Bronchial smooth muscle cell (primary cell): ENCODE measurements at places on chromosomes 5 and 9. TPM values are rescaled to one million over a fixed set of nuclear protein-coding genes. Genes with fewer than 3 reads are reported as not detected.

Gene SLC2A6
- total RNA-seq = 4.3 and 5.7 TPM in 2 replicates

Gene SIGMAR1
- 34.8 and 34.9 TPM in 2 replicates for total RNA-seq

Gene IRX2
- total RNA-seq = 3.3 and 4.3 TPM in 2 replicates

Gene PROB1
- total RNA-seq = 0.26 and 1.3 TPM in 2 replicates

Gene IL4
- total RNA-seq = not detected in 2 replicates

Gene SH3GL2
- not detected in 2 replicates for total RNA-seq

Gene OGN
- total RNA-seq = 43.5 and 59.9 TPM in 2 replicates

Gene PCDHB7
- 0.32 and 0.60 TPM in 2 replicates for total RNA-seq

Gene PKD2L2
- total RNA-seq = not detected in 2 replicates

Gene AIF1L
- total RNA-seq = 0.16 and 6.8 TPM in 2 replicates

Gene TEX48
- not detected in 2 replicates for total RNA-seq

Gene PNPLA7
- 1.8 and 3.0 TPM in 2 replicates for total RNA-seq

Gene PCDHA4
- 0.32 and 0.86 TPM in 2 replicates for total RNA-seq

Gene GARNL3
- 0.63 and 3.3 TPM in 2 replicates for total RNA-seq

Gene MLANA
- not detected in 2 replicates for total RNA-seq

Gene EDIL3
- 15.3 and 44.8 TPM in 2 replicates for total RNA-seq

Gene PCDHB10
- 0.47 and 1.4 TPM in 2 replicates for total RNA-seq

Gene EPB41L4B
- total RNA-seq = 0.16 and 0.26 TPM in 2 replicates

Gene MYORG
- 0.43 and 0.63 TPM in 2 replicates for total RNA-seq

Gene SPINK1
- total RNA-seq = not detected in 2 replicates

Gene PCDHA2
- under 0.01 TPM in 1 of 2 replicates, not detected in the other for total RNA-seq

Gene OR13C2
- not detected in 2 replicates for total RNA-seq

Gene CENPK
- total RNA-seq = 2.1 and 5.0 TPM in 2 replicates

Gene OR1J2
- not detected in 2 replicates for total RNA-seq

Gene GLDC
- total RNA-seq = 0.09 and 0.16 TPM in 2 replicates

Gene CLTB
- total RNA-seq = 65.6 and 103 TPM in 2 replicates

Gene FRMD3
- 0.26 and 0.79 TPM in 2 replicates for total RNA-seq

Gene CMBL
- total RNA-seq = 15.0 and 23.1 TPM in 2 replicates

Gene HSD17B3
- total RNA-seq = not detected in 2 replicates

Gene MYOT
- total RNA-seq = not detected in 2 replicates

Gene GFI1B
- total RNA-seq = not detected in 2 replicates

Gene PCDHA13
- total RNA-seq = 0.09 and 0.16 TPM in 2 replicates

Gene NMUR2
- not detected in 2 replicates for total RNA-seq

Gene RC3H2
- 21.9 and 25.7 TPM in 2 replicates for total RNA-seq

Gene ATP10B
- not detected in 2 replicates for total RNA-seq

Gene ENTREP1
- total RNA-seq = under 0.01 TPM in 1 of 2 replicates, not detected in the other

Gene RAI14
- 56.6 and 78.7 TPM in 2 replicates for total RNA-seq

Gene GABRA6
- total RNA-seq = not detected in 2 replicates

Gene TAF11L12
- total RNA-seq = not detected in 2 replicates

Gene CCL19
- total RNA-seq = not detected in 2 replicates

Gene AQP7
- total RNA-seq = 0.34 and 0.47 TPM in 2 replicates

Gene IFNA10
- total RNA-seq = not detected in 2 replicates

Gene IL5
- total RNA-seq = not detected in 2 replicates

Gene MYOZ3
- total RNA-seq = 0.26 and 0.47 TPM in 2 replicates

Gene BRD3
- total RNA-seq = 6.0 and 7.6 TPM in 2 replicates

Gene LCNL1
- 0.16 and 0.34 TPM in 2 replicates for total RNA-seq

Gene NUTM2G
- total RNA-seq = under 0.01 TPM in 1 of 2 replicates, not detected in the other

Gene MEIKIN
- not detected in 2 replicates for total RNA-seq

Gene SPATA6L
- total RNA-seq = 0.26 and 0.63 TPM in 2 replicates

Gene NRARP
- total RNA-seq = 0.09 and 0.16 TPM in 2 replicates

Gene NR2F1-AS1
- 35.8 and 43.1 TPM in 2 replicates for total RNA-seq

Gene CNTNAP3B
- total RNA-seq = 7.8 and 14.8 TPM in 2 replicates

Gene SVEP1
- total RNA-seq = 28.2 and 62.5 TPM in 2 replicates

Gene P4HA2
- total RNA-seq = 199 and 465 TPM in 2 replicates

Gene PCDHA6
- 0.17 and 0.32 TPM in 2 replicates for total RNA-seq
